ENCODE measurements at places on chromosomes 2 and 18.

DNA sequence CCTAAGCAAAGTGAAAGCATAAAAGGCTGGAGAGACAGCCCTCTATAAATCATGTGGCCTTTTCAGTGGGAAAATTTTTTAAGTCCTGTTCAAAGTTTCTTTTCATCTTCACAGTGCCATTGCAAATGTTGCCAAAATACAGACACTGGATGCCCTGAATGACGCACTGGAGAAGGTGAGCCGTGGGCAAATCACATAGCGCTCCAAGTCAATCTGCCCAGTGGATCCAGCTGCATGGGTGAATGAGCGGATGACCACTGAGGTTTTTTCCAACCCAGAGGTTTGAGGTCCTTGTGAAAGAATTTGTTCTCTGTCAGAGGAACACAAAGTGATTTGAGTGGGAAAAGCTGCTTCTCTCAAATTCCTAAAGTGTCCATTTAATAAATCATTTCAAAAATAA, 11.8 kb downstream of the DAPL1 start:
- no peak for DNase-seq

GRCh38 chr2:194826241-194826640, 830.8 kb upstream of the SLC39A10 start:
- DNase-seq: no peak

DNA sequence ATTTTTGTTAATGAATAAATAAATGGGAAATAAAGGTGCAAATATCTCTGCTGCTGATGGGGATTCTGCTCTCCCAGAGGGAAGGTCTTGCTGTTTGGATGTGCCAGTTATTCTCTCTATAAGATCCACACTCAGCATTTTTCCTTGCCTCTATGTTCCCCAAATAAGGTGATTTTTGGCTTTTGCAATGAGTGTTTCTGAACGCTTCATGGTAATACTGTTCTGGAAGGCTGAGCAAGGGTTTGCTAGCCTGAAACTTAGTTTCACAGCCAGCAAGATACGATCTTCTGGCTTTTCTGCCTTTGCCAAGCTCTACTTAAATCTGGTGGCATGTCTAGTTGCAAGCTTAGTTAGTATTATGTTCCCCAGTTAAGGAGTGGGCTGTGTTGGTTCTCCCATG, 114.6 kb downstream of the LPIN1 start:
- DNase-seq: peak; percentile 13

DNA sequence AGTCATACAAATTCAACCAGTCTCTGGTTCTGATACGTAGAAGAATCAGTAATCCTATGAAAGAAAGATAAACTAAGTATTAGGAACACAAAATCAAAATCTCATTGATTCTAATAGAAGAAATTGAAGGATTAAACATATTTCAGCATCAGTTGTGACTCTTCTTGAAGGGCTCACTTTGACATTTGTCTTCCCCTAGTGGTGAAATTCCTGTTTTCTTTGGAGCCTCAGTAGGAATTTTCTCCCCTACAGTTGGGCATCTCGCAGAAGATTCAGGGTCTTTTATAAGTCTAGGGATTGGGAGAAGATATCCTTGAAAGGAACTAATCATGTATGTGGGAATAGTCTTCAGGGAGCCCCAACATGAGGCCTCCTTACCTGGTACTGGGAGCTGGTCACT, 2.8 kb upstream of the CRYGB start:
- no peak for DNase-seq

DNA sequence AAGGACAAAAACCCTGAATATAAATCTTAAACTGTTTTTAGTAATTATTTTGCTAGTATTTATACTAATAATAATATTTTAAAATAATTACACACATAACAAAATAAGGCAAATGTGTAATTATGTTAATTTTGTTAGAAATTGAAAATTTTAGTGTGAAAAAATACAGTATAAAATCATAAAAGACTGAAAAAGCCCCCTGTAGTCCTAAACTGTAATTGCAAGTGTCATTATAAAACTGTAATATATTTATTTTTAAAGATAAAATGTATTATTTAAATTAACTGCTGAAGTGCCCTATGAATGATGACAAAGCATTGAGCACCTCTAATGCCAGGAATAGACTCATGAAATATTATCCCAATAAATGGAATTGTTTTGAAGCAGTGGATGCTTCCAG, 1117.7 kb downstream of the CBLN2 start:
- DNase-seq: no peak

DNA sequence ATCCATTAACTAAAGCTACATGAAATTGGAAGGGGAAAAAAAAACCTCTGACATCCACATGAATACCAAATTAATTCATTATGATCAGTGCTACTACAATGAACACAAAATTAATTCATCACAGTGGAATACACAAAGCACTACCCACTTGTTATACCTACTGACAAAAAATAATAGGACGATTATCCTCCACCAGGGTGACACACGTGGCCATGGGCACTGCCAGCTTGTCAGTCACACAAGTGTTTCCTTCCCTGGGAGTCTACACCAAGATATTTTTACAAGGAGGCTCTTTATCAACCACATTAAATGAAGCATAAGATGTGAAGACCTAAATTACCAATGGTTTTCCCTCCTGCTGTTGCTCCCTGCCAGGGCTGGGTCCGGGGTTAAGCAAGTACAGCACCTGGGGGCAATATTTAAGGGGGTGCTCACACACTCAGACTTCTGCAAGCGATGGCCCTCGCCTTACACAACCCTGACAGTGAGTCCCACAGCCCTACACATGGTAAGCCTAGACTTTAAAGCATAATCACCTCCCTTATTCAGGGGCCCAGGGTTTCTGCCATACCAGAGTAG, 90.1 kb downstream of the TCF4 start:
- no peak for DNase-seq

DNA sequence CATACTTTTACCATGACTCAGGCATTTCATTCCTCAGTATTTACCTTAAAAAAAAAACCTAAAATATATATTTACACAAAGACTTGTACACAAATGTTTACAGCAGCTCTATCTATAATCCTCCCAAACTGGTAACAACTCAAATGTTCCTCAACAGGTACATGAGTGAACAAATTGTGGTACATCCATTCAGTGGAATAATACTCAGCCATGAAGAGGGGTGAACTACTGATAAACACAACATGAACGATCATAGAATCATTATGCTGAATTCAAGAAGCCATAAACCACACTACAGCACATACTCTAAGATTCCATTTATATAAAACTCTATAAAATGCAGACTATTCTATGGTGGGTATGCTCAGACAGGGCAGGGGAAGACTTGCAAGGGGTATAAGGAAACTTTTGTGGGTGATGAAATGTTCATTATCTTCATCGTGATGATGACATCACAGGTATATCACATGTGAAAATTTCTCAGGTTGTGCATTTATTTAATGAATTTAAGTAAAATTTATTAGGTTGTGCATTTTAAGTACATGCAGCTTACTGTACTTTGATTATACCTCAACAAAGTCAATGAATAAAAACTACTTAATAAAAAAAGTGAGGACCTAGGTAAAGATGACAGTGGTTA, 24.7 kb upstream of the DUSP2 start:
- DNase-seq: no peak

DNA sequence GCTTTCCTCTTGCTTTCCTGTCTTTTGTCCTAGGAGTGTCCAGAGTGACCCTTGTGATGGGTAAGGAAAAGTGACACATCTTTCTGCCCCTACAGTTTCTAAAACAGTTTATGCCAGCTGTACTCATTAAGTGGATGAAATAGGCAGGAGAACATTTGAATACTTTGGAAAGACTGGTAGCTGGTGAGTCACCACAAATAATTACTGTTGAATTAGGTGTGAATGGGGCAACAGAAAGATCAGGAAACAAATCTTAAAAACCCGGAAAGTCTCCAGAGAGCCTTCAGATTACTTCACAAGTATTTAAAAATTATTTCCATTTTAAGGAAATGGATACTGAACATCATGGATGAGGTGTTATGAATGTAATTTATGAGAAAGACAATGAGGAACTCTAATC, 278.5 kb downstream of the CLIP4 start:
- DNase-seq: no peak

- no peak for DNase-seq
Observed at GRCh38 chr2:85308201-85308600, 19.6 kb downstream of the TGOLN2 start.

DNA sequence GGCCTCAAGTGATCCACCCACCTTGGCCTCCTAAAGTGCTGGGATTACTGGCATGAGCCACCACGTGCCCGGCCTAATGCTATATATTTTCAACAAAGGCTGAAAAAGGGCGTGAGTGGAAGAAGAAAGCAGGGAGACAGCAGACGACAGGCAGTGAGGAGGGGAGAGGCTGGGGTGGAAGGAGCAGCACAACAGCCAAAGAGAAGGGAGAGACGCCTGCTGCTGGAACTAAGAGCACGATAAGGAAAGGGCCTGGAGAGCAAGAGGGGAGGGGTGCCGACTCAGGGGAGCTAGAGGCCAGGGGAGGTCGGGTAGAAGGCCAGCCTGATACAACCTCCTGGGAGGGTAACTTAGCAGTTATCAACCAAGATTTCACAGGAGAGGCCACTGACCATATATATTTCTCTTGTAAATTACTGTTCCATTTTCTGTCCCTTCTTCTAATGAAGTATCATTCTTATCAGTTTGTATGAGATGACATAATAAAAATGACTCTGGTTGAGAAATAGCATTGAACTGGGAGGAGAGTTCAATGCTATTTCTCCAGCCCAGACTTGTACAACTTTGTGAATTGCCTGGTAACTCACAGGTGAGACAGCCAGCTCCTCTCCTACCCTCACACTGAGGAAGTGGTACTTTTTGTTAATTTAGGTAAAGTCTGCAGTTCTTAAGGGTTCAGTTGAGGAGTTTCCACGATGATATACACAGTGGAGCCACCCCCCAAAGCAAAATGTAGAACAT, 5.8 kb upstream of the RNU4ATAC start:
- no peak for DNase-seq

DNA sequence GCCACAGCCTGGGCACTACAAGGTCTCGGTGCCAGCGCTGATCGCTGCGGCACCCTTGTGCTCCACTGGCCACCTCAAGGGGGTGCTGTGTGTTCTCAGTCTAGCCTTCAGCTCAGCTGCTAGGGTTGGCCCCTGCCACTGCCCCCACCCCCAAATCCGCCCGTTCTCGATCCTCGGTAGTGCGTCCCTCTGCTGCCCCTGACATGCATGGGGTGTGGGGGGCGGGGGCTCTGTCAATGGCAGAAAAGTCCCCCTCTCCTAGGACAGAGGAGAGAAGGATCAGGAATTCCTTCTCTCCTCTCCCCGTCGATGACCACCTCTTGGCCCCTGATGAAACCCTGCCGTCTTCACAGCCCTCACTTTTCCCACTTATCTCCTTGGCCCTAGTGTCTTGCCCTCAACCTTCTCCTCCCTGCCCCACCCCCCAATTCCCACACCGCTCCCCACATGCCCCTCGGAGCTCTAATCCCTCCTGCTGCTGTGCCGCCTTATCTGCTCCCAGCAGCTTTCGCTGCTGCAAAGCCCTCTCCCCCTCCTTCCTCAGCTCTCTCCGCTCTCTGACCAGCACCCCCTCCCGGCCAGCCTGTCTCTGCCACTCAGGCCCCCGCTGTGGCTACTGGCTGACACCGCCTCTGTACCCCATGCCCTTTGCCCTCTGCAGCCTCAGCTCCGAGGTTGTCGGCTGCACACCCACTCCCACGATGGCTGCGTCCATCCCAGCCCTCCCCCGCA, 4.3 kb upstream of the ASIC4 start:
- DNase-seq: peak; percentile 84

- DNase-seq: peak; percentile 84
Observed at GRCh38 chr2:4354678-4355077, 651.3 kb downstream of the DCDC2C start.

DNA sequence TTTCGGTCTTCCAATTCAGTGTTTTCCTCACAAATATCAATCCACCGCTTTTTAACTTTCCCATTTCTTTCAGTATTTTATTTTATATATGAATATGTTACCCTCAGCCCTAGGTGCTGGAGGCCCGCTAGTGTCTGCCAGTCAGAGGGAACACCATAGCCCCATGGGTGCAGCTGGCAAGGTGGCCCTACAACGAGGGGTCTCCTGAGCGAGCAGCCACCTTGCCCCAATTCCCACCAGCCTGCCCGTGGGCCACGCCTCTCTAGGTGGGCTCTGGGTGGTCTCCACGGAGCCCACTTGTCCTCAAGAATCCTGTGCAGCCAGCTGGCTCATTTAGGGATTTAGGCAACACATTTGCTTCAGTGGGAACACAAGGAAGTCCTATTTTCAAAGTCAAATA, 72.5 kb upstream of the RGPD5 start:
- DNase-seq: no peak

DNA sequence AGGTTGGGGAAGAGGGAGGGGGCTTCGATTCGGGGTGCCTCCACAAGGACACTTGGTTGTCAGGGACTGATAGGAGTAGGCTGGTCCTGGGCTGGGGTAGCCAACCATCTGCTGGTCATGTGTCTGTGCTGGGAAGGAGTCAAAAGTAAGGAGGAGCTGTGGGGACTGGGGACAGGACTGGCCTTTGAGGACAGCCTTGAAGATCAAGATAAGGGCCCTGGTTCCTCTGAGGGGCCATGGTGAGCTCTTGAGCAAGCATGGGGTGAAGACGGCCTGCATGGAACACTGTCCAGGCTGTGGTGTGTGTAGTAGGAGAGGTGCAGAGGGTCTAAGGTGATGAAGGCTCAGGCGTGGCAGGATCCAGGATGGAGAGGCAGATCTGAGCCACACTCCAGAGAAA, 1.7 kb downstream of the CYP27A1 start:
- DNase-seq: no peak

DNA sequence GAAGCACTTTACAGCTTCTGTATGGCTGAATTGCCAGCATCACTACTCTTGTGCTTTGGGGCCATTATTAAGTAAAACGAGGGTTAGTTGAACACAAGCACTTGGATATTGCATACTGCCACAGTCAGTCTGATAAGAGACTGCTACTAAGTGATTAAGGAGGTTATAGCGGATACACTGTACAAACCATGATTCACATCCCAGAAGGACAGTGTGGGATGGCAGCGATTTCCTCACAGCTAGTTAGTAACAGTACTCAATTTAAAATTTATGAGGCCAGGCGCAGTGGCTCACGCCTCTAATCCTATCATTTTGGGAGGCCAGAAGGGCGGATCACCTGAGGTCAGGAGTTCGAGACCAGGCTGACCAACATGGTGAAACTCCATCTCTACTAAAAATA, 2.6 kb upstream of the BMPR2 start:
- no peak for DNase-seq

DNA sequence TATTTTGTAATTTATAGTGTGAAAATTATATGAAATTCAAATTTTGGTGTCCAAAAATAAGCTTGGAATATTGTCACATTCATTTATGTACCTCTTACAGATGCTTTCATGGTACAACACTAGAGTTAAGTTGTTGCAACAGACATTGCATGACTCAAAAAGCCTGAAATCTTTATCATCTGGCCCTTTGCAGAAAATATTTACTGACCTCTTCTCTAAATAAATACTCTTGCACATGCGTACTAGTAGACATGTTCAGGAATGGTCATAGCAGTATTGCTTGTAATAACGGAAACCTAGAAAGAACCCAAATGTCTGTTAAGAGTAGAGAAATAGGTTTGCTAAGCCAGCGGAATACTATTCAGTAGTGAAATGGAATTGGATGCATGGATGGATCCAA, 60.4 kb downstream of the GALNT1 start:
- no peak for DNase-seq

GRCh38 chr18:23538001-23538400, 34.7 kb downstream of the RMC1 start:
- DNase-seq: peak; percentile 64

- DNase-seq: peak; percentile 76
Observed at GRCh38 chr2:113225263-113226259, 51.8 kb downstream of the PSD4 start.

Data from islet precursor cell (in vitro differentiated cells).